NCI-H1694 treated with DMSO at 0.1 percent for 48 hours (cell line): ENCODE measurements at places on chromosomes 7 and 10.

DNA sequence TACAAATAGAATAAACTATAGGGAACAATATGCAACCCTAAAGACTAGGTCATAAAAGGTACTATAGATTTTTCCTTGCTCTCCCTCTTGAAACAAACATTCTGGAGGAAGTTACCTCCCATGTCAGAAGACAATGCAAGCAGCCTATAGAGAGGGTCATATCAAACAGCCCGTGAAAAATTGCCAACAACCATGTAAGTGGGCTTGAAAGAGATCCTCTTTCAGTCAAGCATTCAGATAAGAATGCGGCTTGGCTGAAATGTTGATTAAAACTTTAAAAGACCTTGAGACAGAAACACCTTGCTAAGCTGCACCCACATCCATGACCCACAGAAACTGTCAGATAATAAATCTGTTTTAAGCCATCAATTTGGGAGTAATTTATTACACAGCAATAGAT is 526.6 kb upstream of the GHITM start:
- no peak for DNase-seq

GRCh38 chr10:25888627-25889026 is 45.4 kb upstream of the MYO3A start:
- no peak for DNase-seq

DNA sequence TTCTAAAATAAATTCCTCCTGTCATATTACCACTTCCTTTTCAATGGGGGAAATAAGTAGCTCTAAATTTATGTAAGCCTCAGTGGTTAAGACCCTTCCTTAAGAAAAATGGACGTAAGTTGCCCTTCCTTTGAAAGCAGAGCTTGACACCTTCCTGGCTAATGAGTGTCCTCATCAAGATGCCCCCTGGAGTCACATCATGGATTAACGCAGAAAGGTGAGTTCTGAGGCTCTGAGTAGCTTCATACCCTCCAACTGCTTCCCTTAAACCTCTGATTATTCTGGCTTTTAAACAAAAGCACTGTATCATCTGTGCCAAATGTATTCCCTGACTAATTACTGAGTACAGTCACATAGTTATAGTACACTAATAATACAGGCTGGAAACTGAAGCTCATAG is 14.7 kb downstream of the KCTD7 start:
- no peak for DNase-seq

DNA sequence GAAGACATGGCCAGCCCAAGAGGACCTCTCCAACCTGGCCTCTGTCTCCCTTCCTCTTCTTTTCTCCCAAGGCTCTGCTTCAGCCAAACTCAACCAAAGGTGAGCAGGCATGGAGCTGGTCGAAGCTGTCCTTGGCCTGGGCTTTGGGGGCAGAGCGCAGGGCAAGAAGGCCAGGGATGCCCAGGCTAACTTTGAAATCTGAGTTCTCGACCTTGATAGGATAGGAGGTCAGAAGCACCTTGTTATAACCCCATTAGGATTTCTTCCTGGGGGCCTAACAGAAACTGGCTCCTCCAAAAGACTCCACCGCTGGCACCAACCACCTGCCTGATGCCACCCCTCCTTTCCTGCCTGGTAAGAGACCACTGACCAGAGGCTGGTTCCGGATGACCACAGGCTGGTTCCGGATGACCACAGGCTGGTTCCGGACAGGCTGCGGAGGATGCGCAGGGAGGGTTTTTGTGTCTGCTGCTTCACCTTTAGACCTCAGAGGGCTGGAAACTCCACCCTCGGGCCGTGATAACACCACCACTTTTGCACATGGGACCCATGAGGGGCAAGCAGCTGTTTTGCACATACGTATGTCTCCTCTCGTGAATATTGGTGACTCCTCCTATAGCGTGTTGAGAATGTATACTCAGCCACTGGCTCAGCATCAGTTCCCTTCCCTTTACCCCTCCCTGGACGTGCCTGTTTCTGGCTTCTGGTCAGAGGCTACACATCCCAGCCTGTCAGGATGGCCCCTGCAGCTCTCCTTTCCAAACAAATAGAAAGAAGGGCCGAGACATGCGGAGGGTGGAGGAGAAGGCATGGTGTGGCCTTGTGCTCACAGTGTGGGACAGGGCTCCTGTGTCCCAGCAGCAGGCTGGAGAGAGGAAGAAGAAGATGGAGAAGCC is 140.1 kb downstream of the DNAJB6 start:
- no peak for DNase-seq

GRCh38 chr10:100186253-100187212 is 704 bp upstream of the ERLIN1 start:
- no peak for DNase-seq

GRCh38 chr10:127790066-127790624 is 53.2 kb downstream of the FOXI2 start:
- DNase-seq = no peak

DNA sequence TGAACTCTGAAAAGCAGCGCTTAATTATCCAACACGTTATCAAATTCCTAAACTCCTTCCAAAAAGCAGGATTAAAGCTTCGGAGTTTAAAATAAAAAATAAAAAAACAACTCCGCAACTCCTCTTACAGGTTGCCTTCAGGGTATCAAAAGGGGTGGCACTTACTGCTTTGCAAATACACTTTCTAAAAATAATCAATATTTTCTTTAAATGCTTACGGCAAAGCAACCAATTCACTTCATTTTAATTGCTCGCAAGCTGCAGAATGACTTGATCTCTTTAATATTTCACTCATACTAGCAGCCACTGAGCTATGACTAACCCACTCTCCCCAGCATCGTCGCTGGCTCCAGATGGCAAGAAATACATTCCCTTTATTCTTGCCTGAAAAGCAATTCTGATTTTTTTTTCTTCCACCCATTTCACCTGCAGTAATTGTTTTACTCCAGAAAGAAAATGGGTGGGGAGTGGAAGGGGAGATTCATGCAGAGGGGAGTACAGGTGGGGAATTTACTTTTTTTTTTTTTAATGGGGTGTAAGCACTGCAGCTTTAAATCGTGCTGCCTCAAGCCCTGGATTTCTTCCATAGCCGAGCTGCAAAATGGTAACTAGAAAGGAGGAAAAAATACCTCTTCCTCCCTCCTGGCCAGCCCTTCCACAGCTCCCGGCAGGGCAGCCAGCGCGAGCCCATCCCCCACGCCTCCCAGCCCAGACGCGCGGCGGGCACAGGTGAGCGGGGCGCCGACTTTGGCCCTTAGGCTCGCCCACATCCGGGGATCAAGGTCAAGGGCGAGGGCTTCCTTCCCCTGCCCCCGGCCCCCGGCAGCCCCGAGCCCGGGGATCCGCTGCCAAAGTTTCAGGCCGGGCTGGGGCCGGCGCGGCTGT is 54.2 kb upstream of the FHIP2A start:
- no peak for DNase-seq

DNA sequence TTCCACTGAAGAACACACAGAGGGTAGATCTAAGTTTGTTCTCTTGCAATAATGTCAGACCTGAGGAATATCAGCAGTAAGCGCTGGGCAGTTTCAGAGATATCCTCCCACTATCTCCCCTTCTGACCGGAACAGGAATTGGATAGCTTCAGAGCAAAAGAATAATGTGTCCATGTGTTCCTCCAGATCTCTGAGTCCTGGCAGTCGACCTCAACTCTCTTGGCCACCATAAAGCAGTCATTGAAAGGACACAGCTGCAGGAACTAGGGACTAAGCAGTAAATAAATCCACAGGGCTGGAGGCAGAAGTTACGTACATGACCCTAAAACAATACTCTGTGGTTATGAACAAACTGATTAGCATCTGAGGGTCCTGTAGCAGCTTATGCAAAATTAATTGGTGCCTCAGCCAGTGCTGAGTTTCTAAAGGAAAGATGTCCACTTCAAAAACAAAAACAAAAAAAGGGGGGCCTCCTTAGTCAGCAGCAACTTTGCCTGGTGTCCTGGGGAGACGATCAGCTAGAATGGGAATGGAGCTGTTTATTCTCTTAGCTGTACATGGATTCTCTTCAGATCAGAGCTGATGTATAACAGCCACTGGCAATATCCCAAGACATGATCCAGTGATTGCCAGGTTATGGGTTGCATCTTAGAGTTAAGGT is 6.4 kb upstream of the PRTFDC1 start:
- no peak for DNase-seq

DNA sequence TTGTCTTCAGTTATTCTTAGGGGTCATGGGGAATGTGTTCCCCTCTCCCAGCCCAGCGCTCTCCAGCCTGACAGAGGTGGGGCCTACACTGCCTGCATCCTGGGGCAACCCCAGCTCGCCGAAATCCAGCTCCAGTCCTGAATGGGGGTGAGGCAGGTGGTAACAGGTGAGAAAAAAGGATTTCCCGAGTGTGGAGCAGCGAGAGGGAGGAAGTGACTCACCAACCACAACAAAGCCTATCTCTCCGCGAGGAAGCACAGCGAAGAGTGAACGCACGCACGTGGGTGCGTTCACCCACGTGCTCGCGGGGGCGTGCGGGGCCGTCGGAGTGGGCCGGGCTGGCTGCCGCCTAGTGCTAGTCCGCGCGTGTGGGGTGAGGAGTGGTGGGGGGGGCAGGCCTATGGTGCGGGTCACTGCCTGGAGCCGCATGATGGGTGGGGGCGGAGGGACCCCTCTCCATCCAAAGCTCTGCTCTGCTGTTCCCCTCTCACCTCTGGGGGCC is 855 bp upstream of the PALD1 start:
- no peak for DNase-seq

GRCh38 chr10:32377458-32378259 is 30.7 kb upstream of the EPC1 start:
- DNase-seq = peak; percentile 88

DNA sequence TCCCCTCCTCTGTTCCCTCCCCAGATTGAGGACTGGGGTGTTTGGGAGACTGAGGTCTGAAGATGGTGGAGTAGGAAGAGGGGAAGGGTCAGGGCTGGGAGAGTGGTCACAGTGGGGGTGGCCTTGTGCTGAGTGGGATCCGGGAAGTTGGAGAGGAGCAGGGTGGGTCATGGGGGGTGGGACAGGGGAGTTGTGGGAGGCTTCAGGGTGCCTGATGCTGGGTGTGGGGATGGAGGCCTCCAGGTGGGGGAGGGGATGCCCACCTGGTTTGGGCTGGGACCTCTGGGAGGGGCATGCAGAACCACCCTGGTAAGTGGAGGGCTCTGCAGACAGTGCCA is 2.6 kb downstream of the ZNF775 start:
- DNase-seq = no peak

DNA sequence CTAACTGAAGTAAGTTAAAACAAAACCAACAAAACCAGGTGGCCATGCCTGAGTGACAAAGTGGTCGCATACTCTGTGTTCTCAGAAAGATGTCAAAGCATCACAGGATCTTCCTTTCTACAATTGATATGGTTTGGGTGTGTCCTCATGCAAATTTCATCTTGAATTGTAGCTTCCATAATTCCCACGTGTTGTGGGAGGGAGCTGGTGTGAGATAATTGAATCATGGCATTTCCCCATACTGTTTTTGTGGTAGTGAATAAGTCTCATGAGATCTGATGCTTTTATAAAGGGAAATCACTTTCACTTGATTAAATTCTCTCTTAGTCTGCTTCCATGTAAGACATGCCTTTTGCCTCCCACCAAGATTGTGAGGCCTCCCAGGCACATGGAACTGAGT is 465.7 kb downstream of the PCDH15 start:
- DNase-seq = no peak

DNA sequence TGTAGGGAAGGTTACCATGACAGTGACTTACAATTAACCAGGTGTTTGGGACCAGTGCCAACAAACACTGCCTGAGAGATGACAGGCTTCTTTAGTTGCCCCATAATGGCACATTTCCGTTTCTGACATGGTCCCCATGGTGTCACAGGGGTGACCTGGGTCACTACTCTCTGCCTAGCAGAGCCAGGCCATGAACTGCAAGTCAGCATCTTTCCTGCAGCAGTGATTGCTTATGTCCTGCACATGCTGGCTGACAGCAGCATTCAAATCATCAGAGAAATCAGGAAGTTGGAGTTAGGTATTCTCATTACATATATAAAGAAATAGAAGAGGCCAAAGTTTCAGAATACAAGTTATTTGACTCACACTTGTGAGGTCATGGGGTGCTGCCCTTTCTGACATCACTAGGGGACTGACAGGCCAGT is 47.1 kb upstream of the ZNRF2 start:
- no peak for DNase-seq

GRCh38 chr7:82194016-82194643 is 249.4 kb downstream of the CACNA2D1 start:
- no peak for DNase-seq

GRCh38 chr7:157018328-157018996 is 8.0 kb upstream of the MNX1 start:
- no peak for DNase-seq

DNA sequence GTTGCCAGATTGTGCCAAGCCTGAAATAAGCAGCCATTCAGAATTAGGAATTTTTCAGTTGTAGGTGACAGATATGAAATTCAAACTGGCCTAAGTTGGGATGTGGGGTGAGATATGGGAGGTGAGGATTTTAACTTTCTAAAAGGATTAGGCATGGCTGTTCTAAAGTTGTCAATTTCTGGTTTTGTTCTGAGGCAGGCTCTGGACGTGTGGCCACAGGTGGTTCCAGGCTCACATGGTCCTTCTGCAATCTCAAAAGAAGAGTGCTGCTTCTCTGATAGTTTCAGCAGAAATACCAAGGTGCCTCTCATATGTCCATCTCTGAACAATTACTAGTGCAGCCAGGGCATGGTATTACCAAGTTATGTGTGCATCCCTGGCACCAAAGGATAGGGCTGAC is 21.4 kb downstream of the EFCAB10 start:
- DNase-seq = no peak

DNA sequence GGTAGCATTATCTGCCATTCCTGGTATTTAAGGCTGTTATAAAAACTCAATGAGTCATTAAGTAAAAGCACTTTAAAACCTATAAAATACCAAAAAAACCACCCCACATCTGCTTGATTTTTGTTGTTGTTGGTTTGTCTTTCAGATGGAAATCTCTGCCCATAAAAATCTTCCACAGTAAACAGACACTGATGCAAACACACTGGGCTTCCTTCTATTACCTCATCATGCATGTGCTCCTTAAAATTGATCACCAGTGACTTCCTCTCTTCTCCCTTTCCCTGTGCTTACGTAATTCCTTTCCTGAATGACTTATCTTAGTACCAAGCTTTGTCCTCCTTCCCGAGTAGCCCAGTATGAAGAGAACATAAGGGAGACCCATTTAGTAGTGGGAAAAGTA is 167.2 kb downstream of the EVX1 start:
- DNase-seq = no peak

DNA sequence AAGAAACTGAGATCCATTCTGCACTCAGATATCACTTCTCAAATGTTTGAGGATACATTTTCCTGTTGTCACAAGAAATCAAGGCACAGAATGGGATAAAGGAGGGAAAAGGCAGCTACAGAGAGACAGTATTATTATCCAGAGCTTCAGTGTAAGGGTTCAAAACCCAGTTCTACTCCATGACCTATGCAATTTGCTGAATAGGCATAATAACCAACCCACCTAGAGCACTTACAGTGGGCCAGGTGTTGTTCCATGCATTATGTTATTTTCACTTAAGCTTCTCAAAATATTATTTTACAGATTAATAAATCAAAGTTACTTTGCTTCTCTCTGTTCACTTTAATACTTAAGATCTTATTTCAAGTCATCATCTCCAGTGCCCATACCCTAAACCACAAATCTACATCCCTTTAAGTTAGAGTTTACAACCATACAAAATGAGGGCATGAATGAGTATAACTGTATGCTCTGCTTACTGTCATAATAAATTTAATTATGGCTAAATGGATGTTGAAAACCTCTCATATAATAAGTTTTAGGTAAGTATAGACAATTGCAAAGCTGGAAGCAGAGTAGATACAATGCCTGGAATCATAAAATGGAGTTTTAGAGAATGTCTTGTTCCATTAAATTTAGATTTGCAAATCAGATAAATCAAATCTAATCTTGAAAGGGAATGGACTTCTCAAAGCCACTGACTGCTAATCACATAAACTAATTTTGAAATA is 28.1 kb upstream of the PCLO start:
- DNase-seq = no peak

GRCh38 chr7:26504411-26505120 is 212.9 kb downstream of the SNX10 start:
- no peak for DNase-seq
